IPS DF 19.7 (cell line): ENCODE measurements at places on chromosomes 6 and 20.

- no peak for DNase-seq
Observed at GRCh38 chr6:56984361-56984760, 29.5 kb downstream of the BEND6 start.

GRCh38 chr6:20909621-20910020, 375.4 kb downstream of the CDKAL1 start:
- no peak for DNase-seq

DNA sequence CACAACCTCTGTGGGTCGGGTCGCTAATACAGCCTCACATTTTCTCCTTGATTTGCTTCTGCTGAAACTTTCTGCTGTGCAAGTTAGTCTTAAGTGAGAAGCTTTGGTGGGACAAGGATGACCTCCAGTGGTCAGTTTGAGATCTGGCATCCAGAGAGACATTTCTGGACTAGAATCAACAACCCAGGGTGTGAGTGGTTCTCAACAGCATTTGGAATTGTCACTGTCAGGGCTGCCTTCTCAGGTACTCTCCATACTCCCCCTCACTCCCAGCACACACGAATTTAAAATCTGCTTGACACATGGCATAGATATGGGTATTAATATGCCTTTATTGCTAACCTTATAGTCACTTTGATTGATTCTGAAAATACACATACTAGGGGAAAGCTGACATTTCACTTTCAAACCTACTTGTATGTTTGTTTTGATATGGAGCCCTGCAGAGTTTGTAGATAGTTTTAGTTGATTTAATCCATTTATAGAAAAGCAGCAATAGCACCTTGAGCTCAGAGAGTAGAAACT, 13.2 kb downstream of the OTOR start:
- DNase-seq, result peak; percentile 67

- no peak for DNase-seq
Observed at GRCh38 chr20:53087037-53087777, 115.0 kb downstream of the TSHZ2 start.

- DNase-seq, result no peak
Observed at GRCh38 chr6:708237-708598, 15.3 kb upstream of the EXOC2 start.

GRCh38 chr20:5065166-5065878, 54.4 kb downstream of the PCNA start:
- no peak for DNase-seq

- DNase-seq, result no peak
Observed at GRCh38 chr6:86193821-86194220, 551.1 kb upstream of the SYNCRIP start.

DNA sequence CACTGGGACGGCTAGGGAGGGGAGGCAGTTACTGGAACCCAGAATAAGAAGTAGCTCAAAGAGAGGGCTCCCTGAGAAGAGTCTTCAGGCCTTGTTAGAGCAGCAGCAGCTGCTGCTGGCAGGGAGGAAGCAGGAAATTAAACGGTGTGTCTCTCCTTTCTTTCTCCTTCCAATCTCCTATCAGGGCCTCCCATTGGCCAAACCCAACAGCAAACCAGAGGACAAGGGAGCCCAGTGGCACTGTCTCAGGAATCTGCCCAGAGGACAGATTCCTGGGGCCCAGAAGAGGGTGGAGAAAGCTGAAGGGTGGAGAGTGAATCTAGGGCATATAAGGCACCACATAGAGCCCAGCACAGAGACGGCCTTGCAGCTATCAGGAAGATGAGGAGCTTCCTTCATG, 10.2 kb downstream of the BTN3A1 start:
- no peak for DNase-seq

- DNase-seq, result no peak
Observed at GRCh38 chr6:125994670-125995488, 8.5 kb downstream of the TRMT11 start.

- no peak for DNase-seq
Observed at GRCh38 chr6:37724530-37725220, 27.0 kb upstream of the MDGA1 start.

DNA sequence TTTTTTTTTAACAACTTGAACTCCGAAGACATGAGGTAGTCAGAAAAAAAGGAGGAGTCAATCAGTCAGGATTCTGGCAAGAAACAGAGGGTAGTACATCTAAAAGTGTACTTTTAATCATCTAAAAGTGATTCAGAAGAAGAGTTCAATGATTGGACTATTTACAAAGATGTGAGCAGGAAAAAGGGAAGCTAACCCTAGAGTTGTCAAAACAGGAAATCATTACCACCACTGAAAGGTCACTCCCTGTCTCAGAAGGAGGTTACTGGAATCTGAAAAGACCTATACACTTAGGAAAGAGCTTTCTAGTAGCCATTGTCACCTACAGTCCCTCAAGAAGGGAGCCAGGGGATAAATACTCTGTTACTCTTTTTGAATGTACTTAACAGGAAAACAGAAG, 16.7 kb upstream of the LMBRD1 start:
- no peak for DNase-seq

GRCh38 chr6:111417181-111417585, 65.8 kb downstream of the REV3L start:
- no peak for DNase-seq

DNA sequence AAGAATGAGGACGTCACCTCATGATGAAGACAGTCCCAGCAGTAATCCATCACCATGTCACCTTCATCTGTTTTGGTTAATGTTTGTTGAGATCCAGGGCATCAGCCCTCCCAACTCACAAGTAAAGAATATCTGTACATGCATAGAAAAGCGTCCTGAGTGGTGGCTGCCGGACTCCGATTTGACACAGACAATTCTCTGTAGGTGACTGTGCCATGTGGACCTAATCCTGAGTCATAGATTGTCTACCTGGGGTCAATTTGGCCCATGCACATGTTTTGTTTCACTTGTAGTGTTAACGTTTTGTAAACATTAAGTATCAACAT, 168.4 kb upstream of the UST start:
- no peak for DNase-seq

- no peak for DNase-seq
Observed at GRCh38 chr20:2210646-2211552, 84.9 kb upstream of the TGM3 start.

GRCh38 chr6:160871320-160871719, 120.2 kb upstream of the MAP3K4 start:
- no peak for DNase-seq

- DNase-seq, result no peak
Observed at GRCh38 chr6:145704143-145704781, 31.1 kb downstream of the EPM2A start.

DNA sequence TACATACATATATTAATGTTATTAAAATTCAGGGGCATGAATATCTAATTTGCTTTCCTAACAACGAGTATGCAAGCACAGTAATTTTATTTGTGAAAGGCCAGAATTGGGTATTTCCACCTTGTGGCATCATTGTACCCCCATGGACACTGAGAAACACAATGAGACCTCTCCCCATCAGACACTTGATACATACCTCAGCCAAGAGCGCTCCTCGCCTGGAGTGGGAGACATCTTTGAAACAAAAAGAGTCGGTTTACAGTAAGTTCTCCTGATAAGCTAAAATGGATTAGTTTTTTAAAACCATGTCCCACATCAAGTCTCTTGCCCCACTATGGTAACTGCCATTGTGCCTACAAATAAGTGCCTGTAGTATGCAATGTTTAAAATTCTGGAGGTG, 2.1 kb downstream of the CNR1 start:
- DNase-seq, result no peak

- DNase-seq, result no peak
Observed at GRCh38 chr20:44692932-44693480, 22.2 kb upstream of the CCN5 start.

DNA sequence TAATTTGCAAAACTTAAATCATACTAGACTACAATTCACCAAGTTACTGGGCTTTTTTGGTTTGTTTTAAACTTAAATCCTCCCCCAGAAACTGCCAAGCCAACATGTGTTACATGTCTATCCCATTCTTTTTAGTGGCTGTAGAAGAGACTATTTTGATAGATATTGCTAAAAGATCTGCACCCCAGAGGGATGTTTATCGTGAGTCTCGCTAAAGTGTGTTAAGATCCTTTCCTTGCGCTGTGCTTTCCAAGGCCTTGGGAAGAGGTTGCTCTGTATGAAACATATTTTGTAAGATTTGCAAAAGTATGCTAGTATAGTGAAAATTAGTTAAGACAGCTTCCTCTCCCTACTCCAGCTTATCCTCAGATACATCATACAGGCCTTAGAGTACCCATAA, 63.0 kb downstream of the GPX5 start:
- DNase-seq, result no peak

DNA sequence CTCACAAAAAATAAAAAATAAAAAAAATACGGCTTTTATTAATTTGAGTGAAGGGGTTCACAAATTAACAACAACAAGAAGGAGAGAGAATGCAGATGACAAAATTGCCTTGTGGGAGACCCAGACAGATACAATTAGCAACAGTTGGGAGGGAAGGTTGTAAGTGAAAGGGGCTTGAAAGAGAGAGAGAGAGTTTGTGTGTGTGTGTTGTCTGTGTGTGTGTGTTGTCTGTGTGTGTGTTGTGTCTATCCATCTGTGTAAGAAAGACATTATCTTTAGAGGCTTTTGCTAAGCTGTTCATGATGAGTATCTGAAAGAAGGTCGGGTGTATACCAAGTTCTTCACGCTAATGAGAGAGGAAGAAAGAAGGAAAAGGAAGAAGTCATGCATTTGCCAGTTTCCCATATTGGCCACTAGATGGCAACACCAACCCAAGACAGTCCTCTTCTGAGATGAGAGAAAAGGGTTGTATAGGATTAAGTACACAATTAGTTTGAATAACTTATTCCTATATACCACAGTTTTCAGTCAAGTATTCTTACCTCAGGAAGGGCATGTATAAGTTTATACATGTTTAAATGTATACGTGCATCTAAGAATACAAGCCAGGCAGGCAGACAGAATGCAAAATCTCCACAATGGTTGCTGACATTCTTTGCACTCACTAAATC, 63.7 kb upstream of the CD2AP start:
- no peak for DNase-seq

GRCh38 chr20:63399596-63400375, 38.6 kb upstream of the CHRNA4 start:
- DNase-seq, result no peak

GRCh38 chr6:80280262-80281010, 174.0 kb downstream of the BCKDHB start:
- no peak for DNase-seq

- no peak for DNase-seq
Observed at GRCh38 chr6:169824021-169824420, 72.6 kb downstream of the ERMARD start.

- DNase-seq, result no peak
Observed at GRCh38 chr6:117338567-117338966, 73.2 kb downstream of the VGLL2 start.

DNA sequence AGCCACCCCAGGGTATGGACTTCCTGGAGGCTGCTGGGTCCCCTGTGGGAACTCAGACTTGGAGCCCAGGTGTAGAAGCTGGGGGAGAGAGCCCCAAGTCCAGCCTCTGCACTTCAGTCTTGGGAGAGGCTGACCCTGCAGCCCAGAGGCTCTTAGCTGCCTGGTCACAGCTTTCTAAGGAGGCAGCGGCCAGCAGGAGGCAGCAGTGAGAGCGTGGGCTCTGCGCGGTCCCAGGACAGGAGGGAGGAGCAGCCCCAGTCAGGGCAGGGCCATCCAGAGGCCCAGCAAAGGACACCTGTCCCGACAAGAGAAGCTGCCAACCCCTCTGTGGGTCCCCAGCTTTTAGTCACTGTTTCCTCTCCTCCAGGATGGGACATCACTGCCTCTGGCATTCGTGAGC, 9.4 kb downstream of the TREML2 start:
- DNase-seq, result no peak

DNA sequence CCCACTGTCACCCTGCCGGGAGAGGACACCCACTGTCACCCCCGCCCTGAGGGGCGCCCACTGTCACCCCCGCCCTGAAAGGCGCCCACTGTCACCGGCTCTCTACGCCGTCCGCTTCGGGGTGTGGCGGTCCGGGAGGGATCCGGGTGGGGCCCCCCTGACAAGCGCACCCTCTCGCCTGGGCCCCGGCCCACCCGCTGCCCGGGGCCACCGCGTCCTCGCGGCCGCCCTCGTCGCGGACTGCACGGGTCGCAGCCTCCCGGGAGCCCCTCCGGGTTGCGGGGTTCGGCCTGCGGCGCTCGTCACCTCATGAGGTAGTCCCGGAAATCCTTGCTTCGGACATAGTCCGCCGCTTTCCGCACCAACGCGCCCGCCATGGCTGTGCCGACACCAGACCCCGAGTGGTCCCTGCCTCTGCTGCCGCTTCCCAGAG, 224 bp downstream of the MPC1 start:
- no peak for DNase-seq

GRCh38 chr6:40323881-40324634, 263.1 kb downstream of the LRFN2 start:
- no peak for DNase-seq

DNA sequence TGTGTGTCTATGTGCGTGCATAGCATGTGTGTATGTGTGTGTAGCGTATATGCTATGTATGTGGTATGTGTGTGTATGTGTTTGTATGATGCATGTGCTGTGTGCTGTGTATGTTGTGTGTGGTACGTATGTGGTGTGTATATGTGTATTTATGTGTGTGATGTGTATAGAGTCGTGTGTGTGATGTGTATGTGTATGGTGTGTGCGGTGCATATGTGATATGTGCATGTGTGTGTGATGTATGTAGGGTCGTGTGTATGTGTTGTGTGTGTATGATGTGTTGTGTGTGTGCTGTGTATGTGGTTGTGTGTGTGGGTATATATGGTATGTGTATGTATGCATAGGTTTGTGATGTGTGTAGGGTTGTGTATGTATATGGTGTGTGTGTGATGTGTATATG, 46.6 kb upstream of the TMEM170B start:
- no peak for DNase-seq

DNA sequence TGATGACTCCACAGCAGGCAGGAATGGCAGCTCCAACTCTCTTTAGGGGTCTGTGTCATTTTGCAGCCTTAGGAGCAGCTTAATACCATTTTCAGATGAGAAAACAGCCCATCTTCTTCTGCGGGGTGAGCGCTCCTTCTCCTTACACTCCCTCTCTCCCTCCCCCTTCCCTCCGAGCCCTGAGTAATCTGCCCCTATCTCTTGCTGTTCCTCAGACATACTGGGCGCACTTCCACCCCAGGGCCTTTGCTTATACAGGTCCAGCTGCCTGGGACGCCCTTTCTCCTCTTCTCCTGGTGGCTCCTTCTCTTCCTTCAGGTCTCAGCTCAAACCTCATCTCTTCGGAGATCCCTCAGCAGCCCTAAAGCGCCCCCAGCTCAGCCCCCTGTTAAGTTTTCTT, 54.8 kb downstream of the SNAI1 start:
- DNase-seq, result no peak

DNA sequence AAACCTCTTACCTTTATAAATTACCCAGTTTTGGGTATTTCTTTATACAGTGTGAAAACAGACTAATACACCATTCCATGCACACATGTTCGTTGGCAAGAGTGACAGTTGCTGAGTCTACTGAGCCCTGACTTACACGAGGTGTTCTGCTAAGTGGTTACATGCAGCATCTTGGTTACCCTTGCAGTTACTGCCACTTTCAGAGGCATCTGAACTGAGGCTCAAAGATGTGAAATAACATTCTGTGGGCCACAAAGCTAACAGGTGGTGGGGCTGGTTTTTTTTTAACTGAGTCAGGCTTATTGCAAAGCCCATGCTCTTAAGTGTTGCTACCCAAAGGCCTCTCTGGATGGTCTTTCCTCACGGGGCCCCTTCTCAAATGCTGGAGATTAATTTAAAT, 54.4 kb upstream of the GTSF1L start:
- DNase-seq, result no peak
